NCI-H1048 (cell line): ENCODE measurements at places on chromosomes 1 and 21.

GRCh38 chr1:46246548-46247435 lies 771 bp upstream of the RAD54L start:
- no peak for DNase-seq

- DNase-seq: no peak
These were observed 16.8 kb downstream of the SLC19A2 start for GRCh38 chr1:169468982-169469381.

DNA sequence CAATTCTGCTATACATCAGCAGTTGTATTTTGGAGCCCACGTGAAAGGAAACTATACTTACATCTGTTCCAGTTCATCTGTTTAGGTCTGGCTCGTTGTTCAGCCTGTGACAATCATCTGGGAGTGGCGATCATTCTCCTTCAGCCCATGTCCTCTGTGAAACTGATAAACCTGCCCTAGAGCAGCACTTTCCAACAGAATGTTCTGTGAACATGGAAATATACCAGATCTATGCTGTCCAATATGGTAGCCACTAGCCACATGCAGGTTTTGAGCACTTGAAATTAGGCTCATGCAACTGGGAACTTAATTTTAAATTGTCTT lies 24.5 kb upstream of the COQ8A start:
- no peak for DNase-seq

DNA sequence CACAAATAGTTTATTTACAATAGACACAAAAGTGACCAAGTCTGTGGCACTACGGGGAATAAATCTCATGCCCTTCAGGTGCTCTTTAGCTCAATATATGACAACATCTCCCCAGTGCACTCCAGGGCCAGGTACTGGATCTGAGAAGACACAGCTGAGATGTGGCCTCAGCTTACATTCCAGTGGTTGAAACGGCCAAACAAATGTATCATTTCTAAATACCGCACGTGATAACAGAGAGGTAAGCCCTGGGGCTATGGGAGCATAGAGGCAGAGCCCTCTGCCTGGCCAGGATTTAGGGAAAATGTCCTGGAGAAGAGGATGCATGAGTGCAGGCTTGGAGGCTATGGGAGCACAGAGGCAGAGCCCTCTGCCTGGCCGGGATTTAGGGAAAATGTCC lies 630.5 kb downstream of the SMYD3 start:
- no peak for DNase-seq

DNA sequence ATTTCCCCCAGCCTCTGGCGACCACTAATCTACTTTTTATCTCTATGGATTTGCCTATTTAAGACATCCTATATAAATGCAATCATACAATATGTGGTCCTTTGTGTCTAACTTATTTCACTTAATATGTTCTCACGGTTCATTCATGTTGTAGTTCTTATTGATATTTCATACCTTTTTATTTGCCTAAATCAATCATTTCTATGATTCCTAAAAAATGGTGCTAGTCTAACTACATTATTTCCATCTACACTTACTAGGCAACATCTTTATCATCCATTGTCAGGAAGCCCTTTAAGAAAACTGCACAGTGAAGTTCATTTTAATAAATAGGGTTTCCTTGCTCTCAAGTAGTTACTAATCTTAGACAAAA lies 380 bp upstream of the FBXO28 start:
- DNase-seq: no peak

- DNase-seq: no peak
These were observed 136.8 kb downstream of the RUNX1 start for GRCh38 chr21:34912022-34912945.

DNA sequence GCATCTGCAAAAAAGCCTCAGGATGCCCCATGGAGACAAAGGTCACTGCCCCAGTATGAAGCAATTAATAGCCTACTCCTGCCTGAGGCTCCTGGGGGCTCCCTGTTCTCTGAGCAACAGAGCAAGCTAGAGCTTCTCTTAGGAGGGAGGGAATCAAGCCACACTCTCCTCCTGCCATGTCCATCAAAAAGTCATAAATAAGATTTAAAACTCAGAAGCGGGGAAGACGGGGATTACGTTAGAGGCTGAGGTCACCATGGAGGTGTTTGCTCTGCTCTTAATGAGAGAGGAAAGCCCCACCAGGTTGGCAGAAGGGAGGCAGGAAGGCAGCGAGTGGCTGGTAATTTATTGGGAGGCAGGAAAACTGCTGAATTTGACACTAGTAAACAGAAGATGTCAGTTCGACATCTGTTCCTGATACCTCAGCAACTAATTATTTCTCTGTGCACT lies 98.4 kb upstream of the TNR start:
- DNase-seq: no peak

DNA sequence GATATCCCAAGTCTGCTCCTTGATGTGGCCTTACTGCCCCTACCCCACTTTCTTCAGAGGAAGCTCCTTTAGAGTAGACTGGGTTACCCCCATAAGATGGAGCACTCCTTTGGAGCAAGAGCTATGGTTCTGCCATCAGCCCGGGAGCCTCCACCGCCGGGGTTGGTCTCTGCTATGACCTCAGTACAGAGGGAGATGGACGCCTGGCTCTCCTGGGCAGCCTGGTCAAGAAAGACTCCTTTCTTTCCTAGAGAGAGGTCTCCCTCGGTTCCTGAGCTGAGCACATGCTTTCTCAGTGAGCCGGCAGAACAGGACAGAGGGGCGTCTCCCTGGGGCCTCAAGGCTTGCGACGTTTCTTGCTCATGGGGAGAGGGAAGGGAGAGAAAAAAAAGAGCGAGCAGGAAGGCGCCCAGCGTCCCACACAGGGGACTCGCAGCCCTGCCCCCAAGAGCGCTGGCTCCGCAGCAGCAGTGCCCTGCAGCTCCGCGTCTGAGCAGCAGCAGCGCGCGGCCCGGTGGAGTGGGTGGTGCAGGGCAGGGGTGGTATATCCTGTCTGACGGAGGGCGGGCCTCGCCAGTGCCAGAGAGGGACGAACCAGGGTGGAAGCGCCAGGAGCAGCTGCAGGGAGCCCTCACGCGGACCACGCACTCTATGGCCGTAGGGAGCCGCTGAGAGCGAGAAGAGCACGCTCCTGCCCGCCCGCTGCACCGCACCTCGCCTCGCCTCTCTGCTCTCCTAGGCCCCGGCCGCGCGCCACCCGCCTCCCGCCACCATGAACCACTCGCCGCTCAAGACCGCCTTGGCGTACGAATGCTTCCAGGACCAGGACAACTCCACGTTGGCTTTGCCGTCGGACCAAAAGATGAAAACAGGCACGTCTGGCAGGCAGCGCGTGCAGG lies at the start of gene PKP1:
TSS of gene PKP1 (plus strand) at position 576 of the 899 bp plus-strand sequence. CDS start at position 773, 197 bp downstream.
- DNase-seq: no peak

DNA sequence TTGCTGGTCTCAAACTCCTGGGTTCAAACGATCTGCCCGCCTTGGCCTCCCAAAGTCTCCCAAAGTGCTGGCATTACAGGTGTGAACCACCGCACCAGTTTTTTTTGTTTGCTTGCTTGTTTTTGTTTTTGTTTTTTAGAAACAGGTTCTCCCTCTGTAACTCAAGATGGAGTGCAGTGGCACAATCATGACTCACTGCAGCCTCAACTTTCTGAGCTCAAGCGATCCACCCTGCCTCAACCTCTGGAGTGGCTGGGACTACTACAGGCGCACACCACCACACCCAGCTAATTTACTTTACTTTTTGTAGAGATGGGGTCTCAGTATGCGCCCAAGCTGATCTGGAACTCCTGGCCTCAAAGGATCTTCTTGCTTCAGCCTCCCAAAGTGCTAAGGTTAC lies 47.3 kb upstream of the USP1 start:
- no peak for DNase-seq

- DNase-seq: no peak
These were observed 44.5 kb downstream of the RRAGC start for GRCh38 chr1:38814984-38815464.
